Esophagus muscularis mucosa (tissue), 4 donors: ENCODE measurements at places on chromosomes 3 and 15.

DNA sequence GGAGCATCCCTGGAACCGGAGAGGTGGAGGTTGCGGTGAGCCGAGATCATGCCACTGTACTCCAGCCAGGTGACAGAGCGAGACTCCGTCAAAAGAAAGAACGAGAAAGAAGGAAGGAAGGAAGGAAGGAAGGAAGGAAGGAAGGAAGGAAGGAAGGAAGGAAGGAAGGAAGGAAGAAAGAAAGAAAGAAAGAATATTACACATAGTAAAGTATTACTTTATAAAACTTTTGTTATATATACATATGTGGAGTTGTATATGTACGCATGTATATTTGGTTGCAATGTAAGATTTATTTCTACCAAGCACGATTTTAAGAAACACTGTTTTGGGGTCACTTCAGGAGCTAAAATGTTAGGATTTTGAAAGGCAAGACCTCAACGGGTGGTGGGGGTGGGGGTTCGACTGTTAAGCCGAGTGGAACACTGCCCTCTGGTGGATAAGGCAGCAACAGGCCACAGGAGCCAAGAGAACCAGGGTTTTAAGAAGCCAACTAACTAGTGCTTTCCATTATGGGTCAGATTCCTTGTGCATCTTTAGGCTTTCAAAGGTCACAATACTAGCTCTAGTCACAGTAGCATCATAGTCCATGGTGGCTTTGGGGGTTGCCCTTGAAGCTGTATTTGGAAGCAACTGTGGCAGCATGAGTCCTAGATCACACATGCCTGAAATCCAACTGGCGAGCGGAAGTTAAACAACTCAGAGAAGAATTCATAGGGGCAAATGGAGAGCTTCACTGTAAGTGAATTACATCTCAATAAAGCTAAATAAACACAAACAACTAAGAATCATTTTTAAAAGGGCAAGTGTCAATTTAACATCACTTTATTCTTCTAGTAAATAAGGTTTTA lies 22.5 kb downstream of the GLB1 start:
- no peak for DNase-seq

- DNase-seq: no peak
Observed at GRCh38 chr3:112739252-112739965, 98.5 kb upstream of the CCDC80 start.

- no peak for DNase-seq
Observed at GRCh38 chr3:53773021-53773436, 73.2 kb downstream of the CHDH start.

- no peak for DNase-seq
Observed at GRCh38 chr3:11720917-11721411, 77.2 kb upstream of the VGLL4 start.

- no peak for DNase-seq
Observed at GRCh38 chr3:29282427-29283230, 1.8 kb downstream of the RBMS3 start.

GRCh38 chr3:163916596-163917560 lies 1161.4 kb downstream of the SI start:
- DNase-seq: no peak

GRCh38 chr3:143450632-143451031 lies 331.1 kb downstream of the CHST2 start:
- DNase-seq: no peak
